Calu3 (cell line): ENCODE measurements at places on chromosomes 11 and 22. TPM values are rescaled to one million over a fixed set of nuclear protein-coding genes. Genes with fewer than 3 reads are reported as not detected.
A peak's percentile ranks its signal among the peaks of the same experiment; 100 is the strongest.

- no peak overlapping the region for H3K4me3 ChIP-seq
- peaks cover 19% of the 10 kb centered on the region for H3K4me1 ChIP-seq
- no peak for DNase-seq
- H3K36me3 ChIP-seq = peaks cover 78% of the 10 kb centered on the region
- no peaks in the 10 kb centered on the region for H3K27me3 ChIP-seq
These were observed 11.6 kb upstream of the MTFP1 start for GRCh38 chr22:30413745-30414524.

- no peaks in the 10 kb centered on the region for H3K4me1 ChIP-seq
- H3K36me3 ChIP-seq = peaks cover 12% of the 10 kb centered on the region
- H3K27me3 ChIP-seq = peaks cover 44% of the 10 kb centered on the region
- H3K4me3 ChIP-seq = no peak overlapping the region
- no peak for DNase-seq
These were observed 15.1 kb downstream of the IFITM10 start for GRCh38 chr11:1735271-1735670.

GRCh38 chr11:6604081-6604626 is 580 bp downstream of the ILK start:
- no peak overlapping the region for H3K4me3 ChIP-seq
- H3K4me1 ChIP-seq = peaks cover 17% of the 10 kb centered on the region
- no peaks in the 10 kb centered on the region for H3K27me3 ChIP-seq

- H3K27ac ChIP-seq = no peak overlapping the region
- DNase-seq = no peak
- no peaks in the 10 kb centered on the region for H3K4me1 ChIP-seq
- no peak overlapping the region for H3K4me3 ChIP-seq
- no peaks in the 10 kb centered on the region for H3K36me3 ChIP-seq
These were observed 6.2 kb downstream of the TMEM135 start for GRCh38 chr11:87043894-87044293.

GRCh38 chr22:44309647-44310046 is 3.1 kb downstream of the SHISAL1 start:
- H3K36me3 ChIP-seq = peaks cover 4% of the 10 kb centered on the region
- H3K4me1 ChIP-seq = peaks cover 8% of the 10 kb centered on the region
- H3K27ac ChIP-seq = no peak overlapping the region
- no peak overlapping the region for H3K4me3 ChIP-seq

GRCh38 chr11:1205121-1205986 is 17.5 kb upstream of the MUC5B start:
- H3K27me3 ChIP-seq = peaks cover 7% of the 10 kb centered on the region
- H3K27ac ChIP-seq = no peak overlapping the region
- H3K4me3 ChIP-seq = no peak overlapping the region
- H3K4me1 ChIP-seq = peaks cover 14% of the 10 kb centered on the region

- H3K27me3 ChIP-seq = no peaks in the 10 kb centered on the region
- H3K4me3 ChIP-seq = no peak overlapping the region
- H3K4me1 ChIP-seq = peaks cover 26% of the 10 kb centered on the region
These were observed 30.5 kb upstream of the CYB5R3 start for GRCh38 chr22:42679691-42680090.

GRCh38 chr11:83736684-83737083 is 450.5 kb upstream of the CCDC90B start:
- no peak overlapping the region for H3K27ac ChIP-seq
- no peak for DNase-seq
- H3K4me3 ChIP-seq = no peak overlapping the region

DNA sequence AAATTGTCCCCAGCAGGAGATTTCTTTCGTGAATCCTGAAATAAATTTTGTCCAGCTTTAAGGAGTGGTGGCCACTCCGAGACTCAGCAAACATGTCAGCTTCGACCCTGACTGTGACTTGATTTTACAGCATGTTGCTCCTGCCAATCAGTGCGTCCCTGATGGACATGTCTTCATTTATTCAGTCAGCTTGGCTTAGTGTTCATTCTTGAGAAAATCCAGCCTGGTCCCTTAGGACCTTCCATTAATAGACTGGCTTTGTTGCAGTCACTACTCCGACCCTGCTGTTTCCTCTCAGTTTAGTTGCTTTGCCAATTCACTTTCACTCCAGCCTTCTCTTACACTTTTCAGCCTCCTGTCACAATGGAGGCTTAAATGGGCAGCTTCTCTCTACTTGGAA is 30.5 kb downstream of the TMPRSS5 start:
- peaks cover 9% of the 10 kb centered on the region for H3K4me1 ChIP-seq
- no peak for DNase-seq
- H3K36me3 ChIP-seq = peaks cover 5% of the 10 kb centered on the region

DNA sequence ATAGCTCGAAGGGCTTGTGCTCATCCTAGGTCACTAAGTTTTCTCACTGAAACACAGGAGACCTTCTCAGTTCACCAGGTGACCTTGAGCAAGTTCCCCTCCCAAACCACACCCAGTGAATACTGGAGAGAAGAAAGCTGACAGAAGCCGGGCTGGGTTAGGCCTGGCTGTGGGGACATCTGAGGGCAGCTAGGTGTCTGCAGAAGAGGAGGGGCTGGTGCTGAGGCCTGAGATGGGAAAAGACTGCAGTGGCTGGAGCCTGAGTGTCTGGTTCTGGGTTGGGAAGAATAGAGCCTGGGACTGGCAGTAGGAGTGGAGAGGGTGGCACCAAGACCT is 602 bp upstream of the INPP5J start:
- DNase-seq = no peak
- no peak overlapping the region for H3K27ac ChIP-seq
- H3K27me3 ChIP-seq = peaks cover 32% of the 10 kb centered on the region
- H3K36me3 ChIP-seq = peaks cover 8% of the 10 kb centered on the region

DNA sequence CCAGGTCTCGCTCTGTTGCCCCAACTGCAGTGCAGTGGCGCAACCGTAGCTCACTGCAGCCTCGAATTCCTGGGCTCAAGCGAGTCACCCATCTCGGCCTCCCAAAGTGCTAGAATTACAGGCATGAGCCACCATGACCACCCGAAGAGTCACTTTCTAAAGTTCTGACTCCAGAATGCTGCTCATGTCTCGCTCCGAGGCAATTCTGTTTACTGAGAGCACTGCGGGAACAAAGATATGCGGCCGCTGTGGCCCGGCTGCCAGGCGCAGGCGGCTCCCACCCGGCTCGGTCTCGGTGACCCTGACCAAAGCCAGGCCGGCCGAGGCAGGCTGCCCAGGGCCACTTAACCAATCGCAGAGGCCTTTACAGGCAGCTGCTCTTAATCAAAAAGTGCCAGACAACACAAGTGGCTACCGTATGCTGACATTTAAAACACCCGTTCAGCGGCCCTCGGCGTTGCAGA is 78.7 kb downstream of the PHF21B start:
- peaks cover 98% of the 10 kb centered on the region for H3K27me3 ChIP-seq
- no peak for DNase-seq
- no peak overlapping the region for H3K4me3 ChIP-seq
- no peak overlapping the region for H3K27ac ChIP-seq

DNA sequence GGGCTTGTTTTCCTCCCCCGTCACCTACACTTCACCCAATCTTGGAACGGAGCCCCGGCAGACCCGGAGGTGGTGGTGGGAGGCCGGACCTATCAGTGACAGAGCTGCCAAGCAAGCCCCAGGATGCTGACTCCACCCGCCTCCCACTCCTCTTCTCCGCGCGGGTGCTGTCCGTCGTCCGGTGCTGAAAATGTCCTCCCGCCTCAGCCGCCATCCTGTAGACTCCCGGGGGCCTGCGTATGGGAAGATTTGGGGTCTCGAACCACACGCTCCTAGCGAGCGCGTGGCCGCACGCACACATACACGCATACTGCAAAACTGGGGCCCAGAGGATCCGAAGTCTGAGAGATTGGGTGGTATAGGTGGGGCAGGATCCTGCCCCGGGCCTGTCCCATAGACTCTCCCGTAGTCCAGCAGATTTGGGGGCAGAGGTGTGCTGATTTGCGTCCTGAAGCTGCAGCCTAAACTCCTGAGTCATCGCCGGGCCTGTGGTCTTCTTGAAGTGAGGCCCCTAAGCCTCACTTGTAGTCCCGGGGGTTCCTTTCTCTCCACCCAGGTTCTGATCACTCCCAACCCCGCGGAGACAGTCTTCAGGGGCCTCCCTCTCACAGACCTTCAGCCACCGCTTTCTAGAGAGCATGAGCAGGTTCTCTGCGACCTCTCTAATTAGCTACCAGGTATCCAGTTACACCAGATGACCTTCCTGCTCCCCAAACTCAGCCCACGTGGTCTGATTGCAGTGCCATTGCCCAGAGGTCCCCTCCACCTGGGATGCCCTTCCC is 796 bp upstream of the YIF1A start:
- H3K36me3 ChIP-seq = peaks cover 42% of the 10 kb centered on the region
- H3K4me1 ChIP-seq = peaks cover 31% of the 10 kb centered on the region
- peaks cover 33% of the 10 kb centered on the region for H3K27me3 ChIP-seq

DNA sequence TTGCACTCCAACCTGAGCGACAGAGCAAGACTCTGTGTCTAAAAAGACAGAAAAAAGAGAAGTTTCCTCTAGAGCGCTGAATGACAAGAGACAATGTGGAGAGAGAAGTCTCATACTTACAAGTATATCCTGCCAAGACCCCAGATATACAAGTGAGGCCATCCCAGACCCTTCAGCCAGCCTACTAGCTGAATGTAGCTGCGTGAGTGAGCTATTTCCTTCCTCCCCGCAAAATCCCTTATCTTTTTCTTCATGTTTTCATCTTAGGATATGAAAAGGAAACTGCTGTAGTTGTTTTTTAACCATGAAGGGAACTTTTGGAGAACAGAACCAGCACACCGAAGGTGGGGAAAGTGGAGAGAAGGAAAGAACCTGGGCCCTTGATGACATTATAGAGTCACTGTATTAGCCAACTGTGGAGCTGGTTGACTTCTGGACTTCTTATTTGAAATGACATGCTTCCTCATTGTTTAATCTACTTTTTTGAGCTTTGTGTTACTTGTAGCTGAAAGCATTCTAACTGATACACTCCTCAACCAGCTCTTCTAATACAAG is 4.4 kb upstream of the DDX17 start:
- no peak for DNase-seq
- peaks cover 20% of the 10 kb centered on the region for H3K36me3 ChIP-seq
- H3K27ac ChIP-seq = no peak overlapping the region
- no peak overlapping the region for H3K4me3 ChIP-seq

DNA sequence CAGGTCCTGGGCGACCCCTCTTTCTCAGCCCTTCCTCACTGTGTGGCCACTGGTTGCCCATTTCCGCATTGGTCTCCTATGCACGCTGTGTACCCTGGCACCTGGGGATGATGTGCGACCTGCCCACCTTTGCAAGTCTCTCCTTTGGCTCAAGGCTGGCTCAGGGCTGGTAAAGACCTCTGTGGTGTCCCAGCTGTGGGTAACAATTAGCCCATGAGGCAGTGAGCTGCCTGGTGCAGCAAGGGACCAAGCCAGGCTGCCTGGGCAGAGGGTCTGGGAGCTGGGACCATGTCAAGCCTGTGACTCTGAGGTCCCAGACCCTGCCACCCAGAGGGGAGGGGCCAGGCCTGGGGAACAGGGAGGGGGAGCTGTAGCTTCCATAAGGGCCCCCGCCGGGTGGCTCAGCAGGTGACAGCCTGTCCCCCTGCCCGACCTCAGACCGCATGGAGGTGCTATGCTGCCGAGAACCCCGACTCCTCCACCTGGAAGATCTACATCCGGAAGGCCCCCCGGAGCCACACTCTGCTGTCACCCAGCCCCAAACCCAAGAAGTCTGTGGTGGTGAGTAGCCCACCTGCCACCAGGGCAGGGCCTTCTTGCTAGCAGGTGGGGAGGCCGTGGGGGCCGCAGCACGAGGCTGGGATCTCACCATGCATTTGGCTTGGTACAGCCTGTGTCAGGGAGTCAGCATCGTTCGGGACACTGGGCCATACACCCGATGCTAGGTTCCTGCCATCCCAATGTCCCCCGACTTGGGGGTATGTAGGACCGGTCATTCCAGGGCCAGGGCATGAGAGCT is 112.5 kb downstream of the KCNQ1OT1 start:
- H3K27ac ChIP-seq = no peak overlapping the region
- H3K4me1 ChIP-seq = no peaks in the 10 kb centered on the region
- no peak for DNase-seq
- H3K36me3 ChIP-seq = no peaks in the 10 kb centered on the region
- H3K27me3 ChIP-seq = no peaks in the 10 kb centered on the region

DNA sequence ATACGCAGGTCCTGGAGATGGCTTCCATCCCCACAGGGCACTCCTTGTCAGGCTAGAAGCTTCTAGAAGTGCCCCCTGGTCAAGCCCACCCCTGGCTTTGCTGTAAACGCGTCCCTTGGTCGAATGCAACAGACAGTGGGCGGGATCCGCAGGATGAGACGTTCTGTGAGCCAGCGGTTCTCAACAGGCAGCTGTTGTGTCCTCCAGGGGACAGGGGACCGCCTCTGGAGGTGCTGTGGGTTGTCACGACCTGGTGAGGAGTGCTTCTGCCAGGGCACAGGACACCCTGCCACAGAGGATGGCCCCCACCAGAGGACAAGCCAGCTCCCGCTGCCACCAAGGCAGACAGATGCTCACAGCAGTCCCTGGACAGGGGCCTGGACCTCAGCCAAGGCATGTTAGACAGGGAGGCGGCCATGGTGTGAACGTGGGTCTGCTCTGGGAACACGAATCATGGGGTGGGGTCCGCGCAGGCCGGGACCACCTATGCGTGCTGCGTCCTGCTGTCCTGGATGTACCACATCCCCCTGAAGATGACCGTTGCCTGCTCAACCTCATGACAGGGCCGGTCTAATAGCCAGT is 11.7 kb downstream of the CRELD2 start:
- H3K27me3 ChIP-seq = no peaks in the 10 kb centered on the region
- peaks cover 27% of the 10 kb centered on the region for H3K4me1 ChIP-seq
- no peak for DNase-seq
- H3K36me3 ChIP-seq = peaks cover 40% of the 10 kb centered on the region

- no peaks in the 10 kb centered on the region for H3K27me3 ChIP-seq
- no peak overlapping the region for H3K27ac ChIP-seq
- DNase-seq = peak; percentile 54
- no peaks in the 10 kb centered on the region for H3K36me3 ChIP-seq
- no peak overlapping the region for H3K4me3 ChIP-seq
These were observed 147.2 kb downstream of the TRPC6 start for GRCh38 chr11:101436511-101437142.

- peaks cover 11% of the 10 kb centered on the region for H3K36me3 ChIP-seq
- no peaks in the 10 kb centered on the region for H3K27me3 ChIP-seq
- H3K4me1 ChIP-seq = peaks cover 17% of the 10 kb centered on the region
- peak; percentile 93 for DNase-seq
- H3K4me3 ChIP-seq = peak overlapping the region; percentile 98
These were observed 632 bp downstream of the AP5B1 start for GRCh38 chr11:65779919-65780769.

DNA sequence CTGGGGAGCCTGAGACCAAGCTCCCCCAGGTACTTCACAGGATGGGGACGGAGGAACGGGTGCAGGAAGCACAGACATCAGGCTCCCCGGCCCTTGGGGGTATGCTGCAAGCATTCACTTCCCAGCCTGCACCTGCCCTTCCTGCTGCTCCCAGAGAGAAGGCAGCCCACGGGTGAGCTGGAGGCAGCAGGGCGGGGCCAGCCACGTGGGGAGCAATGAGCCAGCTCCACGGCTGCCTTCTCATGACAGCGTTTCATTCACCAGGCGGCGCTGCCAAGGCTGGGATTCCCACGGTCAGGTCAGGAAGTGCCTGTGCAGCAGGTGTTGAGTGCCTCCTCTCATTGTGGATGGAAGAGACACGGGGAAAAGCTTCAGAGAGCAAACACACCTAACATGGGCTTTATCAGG is 14.5 kb upstream of the PHLDA2 start:
- DNase-seq = no peak
- no peak overlapping the region for H3K4me3 ChIP-seq
- H3K36me3 ChIP-seq = peaks cover 83% of the 10 kb centered on the region

- H3K27me3 ChIP-seq = no peaks in the 10 kb centered on the region
- no peaks in the 10 kb centered on the region for H3K36me3 ChIP-seq
- DNase-seq = no peak
- no peak overlapping the region for H3K4me3 ChIP-seq
These were observed 35.5 kb downstream of the RNF141 start for GRCh38 chr11:10505278-10506007.

Gene OR6T1
- not detected in 2 replicates for total RNA-seq

Gene SGSM1
- 0.07 and 0.20 TPM in 2 replicates for total RNA-seq

Gene SMIM35
- total RNA-seq = not detected in 2 replicates

Gene TMPRSS5
- total RNA-seq = 7.4 and 9.6 TPM in 2 replicates

Gene ADM2
- 10.2 and 13.6 TPM in 2 replicates for total RNA-seq

Gene KCNJ11
- total RNA-seq = 2.4 and 2.9 TPM in 2 replicates
